ENCODE measurements at places on chromosomes 7 and 10. TPM values are rescaled to one million over a fixed set of nuclear protein-coding genes. Genes with fewer than 3 reads are reported as not detected.
A peak's percentile ranks its signal among the peaks of the same experiment; 100 is the strongest.

Gene MMP21
- total RNA-seq, result not detected

Gene FOXI2
- total RNA-seq, result not detected

GRCh38 chr7:153185936-153186335, 426.4 kb downstream of the ACTR3B start:
- no peak overlapping the region for H3K4me3 ChIP-seq
- H3K4me1 ChIP-seq, result no peaks in the 10 kb centered on the region
- no peak for DNase-seq

Gene MRPL43
- total RNA-seq, result 60.5 TPM

DNA sequence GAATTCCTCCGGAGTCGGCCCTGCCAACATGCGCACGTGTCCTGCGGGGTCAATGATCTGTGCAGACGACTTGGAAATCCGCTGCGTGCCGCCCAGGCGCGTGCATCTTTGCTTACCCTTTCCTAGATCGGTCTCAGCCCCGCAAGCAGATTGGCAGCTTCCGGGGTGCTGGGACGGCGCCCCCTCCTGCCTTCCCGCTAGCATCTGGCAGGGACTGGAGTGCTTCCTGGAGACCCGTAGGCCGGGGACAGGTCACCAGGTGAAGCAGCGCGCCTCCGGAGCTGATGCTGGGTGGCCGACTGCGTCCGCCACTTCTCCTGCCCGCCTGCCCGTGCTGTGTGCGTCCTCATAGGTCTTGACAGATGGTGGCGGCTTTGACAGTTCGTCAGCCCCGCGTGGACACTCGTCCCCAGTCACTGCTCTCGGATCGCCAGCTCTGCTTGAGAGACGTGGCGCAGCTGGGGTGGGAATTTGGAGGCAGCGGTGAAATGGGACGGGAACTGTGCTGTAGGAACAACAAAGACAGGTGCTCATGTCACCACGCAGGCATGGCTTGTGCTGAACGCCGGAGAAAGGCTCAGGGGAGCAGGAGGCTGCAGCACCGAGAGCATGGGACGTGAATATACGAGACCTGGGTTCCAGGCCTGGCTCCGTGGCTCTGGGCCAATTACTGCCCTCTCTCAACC, 21.9 kb upstream of the KCNK18 start:
- peak overlapping the region; percentile 47 for H3K4me3 ChIP-seq
- peak; percentile 70 for DNase-seq

Gene SVOPL
- 0.81 TPM for total RNA-seq

All from upper lobe of right lung (tissue), 1 donor.